ENCODE measurements at places on chromosomes 6 and 20.

DNA sequence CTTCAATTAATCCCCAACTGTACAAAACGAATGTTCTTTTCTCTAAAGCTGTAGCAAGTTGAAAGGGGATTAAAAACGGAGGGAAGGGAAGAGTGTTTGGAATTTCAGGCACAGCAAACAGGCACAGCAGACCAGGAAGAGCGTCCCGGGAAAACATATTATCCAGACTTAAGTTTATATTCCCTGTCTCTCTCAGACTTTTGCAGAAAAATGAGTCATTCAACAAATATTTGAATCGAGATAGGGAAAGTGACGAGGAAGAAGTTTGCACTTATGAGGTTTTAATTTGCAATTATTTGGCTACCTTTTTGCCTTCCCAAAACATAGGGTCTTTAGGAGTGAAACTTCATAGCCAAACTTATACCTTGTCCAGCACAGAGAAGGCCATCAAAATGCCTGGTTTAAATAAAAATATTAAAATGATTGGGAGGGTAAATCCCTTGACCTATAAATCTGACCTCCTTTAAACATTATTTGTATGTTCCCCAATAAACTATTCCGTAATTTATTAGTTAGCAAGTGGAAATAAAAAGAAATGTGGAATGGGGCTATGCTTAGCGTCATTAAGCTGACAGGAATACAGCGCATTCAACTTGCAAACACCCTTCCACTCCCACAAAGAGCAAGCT is 16.0 kb downstream of the HFE start:
- DNase-seq = no peak

DNA sequence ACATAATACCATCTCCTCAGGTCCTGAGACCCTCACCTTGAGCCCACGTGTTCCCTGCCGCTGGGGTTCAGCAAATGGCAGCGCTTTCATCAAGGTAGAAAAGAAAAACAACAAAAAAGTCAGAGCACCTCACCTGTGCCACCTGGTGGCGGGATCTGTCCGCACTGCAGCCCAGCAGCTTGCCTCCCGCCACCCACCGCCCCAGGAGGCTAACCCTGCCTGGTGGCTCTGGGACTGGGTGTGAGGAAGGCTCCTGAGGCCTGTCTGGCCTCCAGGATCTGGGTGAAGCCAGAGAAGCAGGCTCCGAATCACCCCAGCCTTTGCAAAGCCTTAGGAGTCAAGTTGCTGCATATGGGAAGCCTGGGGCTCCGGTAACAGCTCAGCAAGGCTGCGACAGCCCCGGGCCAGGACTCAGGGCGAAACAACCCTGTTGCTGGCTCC is 270.8 kb downstream of the BMP7 start:
- no peak for DNase-seq

DNA sequence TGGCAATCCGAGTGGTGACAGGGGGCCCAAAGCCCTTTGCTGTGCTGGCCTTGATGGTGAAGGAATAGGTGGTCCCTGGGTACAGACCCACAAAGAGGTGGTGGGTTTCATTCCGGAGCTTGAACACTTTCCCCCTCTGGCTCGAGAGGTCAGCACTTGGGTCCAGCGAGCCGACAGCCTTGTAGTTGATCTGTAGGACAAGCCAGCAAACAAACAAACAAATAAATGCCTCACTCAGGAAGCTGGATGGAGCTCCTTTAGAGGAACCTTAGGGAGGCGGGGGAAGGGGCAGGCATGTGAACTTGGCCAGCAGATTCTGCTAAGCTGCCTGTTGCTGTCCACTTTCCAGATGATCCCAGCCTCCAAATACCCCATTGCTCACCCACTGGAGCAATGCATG is 733.9 kb upstream of the CHD6 start:
- no peak for DNase-seq

DNA sequence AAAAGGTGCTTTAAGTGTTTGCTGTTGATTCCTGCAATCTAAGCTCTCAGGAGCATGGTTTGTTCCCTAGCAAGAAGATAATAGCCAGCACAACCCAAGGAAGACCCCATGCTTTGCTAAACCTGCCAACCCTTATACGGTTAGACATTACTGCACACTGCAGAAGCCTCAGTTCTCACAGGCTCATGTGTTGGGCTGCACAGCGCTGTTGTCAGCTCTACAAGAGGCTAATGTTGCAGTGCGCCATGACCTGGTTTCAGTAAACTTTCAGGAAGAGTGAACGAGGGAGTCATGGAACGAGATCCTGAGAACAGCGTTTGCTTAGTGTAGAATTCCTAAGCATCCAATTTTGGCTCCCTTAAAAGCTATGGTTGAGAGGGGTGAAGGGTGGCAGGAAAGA is 218.5 kb downstream of the ARHGAP18 start:
- DNase-seq = no peak

DNA sequence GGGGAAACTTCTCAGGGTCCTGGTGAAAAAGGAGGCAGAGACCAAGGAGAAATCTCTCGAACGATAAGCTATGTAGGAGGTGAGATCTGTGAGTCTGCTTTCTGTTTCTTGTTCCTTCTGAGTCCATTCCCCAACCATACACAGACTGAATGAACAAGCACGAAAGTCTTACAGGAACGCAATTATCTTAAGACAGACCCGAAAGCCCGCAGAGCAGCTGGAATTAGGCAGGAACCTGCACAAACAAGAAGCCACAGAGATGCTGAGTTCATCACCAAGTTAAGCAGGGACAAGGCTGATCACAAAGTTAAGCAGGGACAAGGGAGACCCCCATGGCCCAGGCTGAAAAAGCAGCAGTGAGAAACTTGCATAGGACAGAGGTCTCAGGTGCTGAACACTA is 21.4 kb upstream of the NELFCD start:
- no peak for DNase-seq

DNA sequence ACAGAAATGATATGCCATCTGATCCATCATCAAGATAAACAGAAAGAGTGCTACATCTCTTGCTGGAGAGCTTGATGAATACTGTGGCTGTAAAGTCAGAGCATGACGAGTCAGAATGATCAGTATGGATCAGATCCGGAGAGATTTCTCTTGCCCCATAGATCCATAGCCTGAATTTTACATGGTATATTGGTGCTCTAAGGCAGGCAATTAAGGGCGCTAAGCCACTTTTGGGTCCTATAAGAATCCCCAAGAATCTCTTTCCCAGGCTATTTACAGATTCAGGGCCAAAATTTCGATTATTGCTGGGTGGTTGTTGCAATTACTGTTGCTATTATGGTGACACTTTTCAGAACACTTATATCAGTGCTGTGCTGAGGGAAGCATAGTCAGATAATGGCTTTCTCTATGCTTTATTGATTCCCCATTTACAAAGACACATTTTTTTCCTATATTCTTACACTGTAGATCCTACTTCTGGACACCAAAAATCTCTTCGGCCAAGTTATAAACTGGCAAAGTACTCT is 94.4 kb downstream of the ADGRB3 start:
- DNase-seq = no peak

- DNase-seq = no peak
These were observed 374.9 kb upstream of the IRAK1BP1 start for GRCh38 chr6:78492351-78493017.

DNA sequence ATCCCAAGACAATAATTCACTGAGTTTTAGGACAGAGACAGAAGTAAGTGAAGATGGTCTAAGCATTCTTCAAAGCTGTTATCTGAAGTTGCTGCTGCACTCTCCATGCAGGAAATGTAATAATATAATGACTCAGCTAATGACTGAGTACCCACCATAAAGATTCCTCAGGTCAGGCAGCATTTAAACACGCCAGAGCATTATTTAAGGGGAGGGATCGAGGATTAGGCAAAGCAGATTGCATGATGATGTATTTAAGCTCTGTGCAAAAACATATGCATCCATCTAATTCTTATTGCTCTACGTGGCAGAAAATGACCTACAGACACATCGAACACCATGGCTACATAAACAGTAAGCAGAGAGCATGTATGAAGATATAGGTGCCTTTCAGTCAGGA is 216.4 kb downstream of the UNC5CL start:
- no peak for DNase-seq

DNA sequence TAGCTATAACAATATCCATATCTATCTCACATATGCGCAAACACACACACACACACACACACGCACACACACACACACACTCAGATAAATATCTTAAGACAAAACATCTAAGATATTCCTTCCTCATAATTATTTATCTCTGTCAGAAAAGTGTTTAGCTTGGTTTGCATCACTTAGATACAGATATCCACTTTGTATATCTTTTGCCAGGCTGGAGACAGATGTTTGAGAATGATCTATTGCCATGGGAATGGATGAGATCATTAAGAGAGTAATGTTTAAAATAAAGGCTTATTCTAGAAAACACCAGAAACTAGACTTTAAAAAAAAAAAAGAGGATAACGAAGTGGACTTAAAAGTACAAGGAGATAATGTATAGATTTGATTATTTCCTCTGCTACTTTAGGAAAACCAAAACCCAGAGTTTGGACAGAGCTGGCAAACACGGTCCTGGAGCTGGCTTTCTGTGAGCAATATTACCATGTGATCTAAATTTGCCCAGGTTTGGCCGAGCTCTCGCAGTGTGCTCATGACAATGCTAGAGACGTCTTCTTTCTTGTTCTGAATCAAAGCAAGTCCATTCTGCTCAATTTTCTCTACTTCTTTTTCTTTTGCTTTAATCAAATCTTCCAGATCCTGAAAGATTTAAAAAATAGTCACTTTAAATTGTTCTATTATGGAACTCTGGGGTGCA is 411.8 kb downstream of the SYNE1 start:
- no peak for DNase-seq

- DNase-seq = no peak
These were observed 13.7 kb upstream of the SHPRH start for GRCh38 chr6:145977881-145978280.

DNA sequence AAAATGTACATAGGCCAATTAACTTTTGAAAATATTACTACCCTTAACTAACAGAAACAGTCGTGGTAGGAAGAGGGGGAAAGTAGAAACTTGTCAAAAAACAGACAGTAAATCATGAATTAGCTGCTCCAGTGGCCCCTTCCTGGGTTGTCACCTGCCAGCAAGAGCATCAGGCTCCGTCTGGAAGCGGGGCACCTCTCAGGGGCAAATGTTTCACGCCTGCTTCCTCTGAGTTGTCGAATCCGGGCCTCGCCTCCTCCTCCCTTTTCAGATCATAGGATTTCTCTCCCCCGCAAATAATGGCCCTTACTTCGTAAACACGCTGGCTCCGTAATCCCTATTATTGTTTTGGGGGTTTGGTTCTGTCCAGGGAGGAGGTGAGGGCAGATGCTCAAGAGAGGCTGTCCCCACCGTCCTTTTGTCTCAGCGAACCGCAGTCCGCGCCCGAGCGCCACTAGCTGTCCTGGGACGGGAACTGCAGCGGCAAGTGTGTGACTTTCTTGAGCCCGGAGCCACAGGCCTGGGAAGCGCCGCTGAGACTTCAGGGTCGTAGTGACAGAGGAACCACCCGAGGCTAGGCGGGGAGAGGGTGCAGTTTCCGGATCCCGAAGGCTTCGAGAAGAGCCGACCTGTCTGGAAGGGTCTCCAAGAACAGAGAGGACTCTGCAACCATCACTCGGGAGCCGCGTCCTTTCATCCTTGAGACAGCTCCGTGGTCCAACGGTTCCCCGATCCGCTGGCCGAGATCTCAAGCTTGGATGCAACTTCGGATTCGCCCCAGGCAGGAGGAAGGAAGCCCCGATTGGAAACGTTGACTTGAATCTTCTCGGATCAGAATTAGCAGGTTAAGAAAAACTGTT is 214.5 kb upstream of the ZNF184 start:
- DNase-seq = peak; percentile 72

- DNase-seq = no peak
These were observed 14.8 kb upstream of the TENT5A start for GRCh38 chr6:81767163-81767891.

GRCh38 chr20:21289651-21290050 is 13.5 kb upstream of the XRN2 start:
- DNase-seq = no peak

DNA sequence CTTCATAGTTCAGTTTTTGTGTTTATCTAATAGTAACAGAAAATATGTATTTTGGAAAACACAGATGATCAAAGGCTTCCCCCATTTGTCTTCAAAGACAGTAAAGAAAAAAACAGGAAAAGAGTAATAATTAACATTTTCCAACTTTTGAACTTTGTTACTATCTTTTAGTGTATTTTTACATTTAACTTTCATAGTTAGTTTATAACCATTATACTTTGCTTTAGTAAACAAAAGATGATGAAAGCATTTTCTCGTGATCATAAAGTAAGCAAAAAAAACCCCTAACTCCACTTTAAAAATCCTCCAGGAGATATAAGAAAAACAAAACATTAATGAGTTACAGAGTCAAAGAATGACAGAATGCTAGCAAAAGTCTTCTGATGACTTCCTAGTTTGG is 13.6 kb upstream of the GPRC6A start:
- no peak for DNase-seq

DNA sequence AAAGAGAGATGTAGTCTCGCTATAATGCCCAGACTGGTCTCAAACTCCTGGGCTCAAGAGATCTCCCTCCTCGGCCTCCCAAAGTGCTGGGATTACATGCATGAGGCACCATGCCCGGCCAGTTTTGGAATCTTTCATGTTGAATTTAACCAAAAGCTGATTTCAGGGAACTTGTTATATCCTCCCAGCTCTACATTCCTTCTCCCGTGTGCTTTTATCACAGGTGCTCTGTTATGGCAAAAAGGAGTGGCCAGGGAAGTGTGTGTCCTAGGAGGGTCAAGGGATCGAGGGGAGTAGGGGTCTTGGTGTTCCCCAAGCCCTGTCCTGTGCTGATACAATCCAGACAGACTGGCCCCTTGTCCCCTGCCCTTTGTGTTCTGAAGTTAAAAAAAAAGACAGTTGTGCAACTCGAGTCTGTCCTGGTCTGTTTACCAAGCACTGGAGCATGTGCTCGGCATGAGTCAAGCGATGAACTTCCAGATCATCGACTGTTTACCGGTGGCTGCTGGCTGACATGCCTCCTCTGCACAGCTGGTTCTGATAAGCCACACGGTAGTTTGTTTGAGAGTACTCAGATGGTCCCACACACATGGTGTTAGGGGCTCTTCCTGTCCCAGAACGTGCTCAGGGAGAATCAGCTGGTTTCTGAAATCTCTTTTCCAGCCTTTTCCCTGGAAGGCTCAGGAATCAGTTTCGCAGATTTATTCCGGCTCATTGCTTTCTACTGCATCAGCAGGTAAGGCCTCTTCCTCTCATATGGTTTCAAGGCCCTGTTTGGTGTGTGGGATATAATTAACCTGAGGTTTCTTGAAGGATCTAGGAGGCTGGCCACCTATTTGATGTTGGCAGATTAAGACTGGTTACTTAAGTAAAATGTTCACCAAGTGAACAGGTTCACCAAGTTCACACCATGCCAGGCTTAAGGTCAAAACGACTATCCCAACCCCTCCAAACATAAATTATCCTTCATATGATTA is 52.6 kb upstream of the NAA20 start:
- no peak for DNase-seq

GRCh38 chr20:14406495-14406894 is 69.1 kb upstream of the FLRT3 start:
- DNase-seq = no peak

- DNase-seq = no peak
These were observed 75.2 kb downstream of the GJA1 start for GRCh38 chr6:121510568-121511177.

GRCh38 chr6:24064106-24064505 is 61.9 kb upstream of the NRSN1 start:
- no peak for DNase-seq

GRCh38 chr6:11748591-11749210 is 29.9 kb downstream of the ADTRP start:
- DNase-seq = no peak
